Hepatic stellate cell (primary cell): ENCODE measurements at places on chromosomes 3 and 15.

GRCh38 chr15:91192285-91192684 lies 92.2 kb downstream of the SV2B start:
- DNase-seq, result no peak

GRCh38 chr3:127870156-127870555 lies 44.9 kb upstream of the KBTBD12 start:
- no peak for DNase-seq

DNA sequence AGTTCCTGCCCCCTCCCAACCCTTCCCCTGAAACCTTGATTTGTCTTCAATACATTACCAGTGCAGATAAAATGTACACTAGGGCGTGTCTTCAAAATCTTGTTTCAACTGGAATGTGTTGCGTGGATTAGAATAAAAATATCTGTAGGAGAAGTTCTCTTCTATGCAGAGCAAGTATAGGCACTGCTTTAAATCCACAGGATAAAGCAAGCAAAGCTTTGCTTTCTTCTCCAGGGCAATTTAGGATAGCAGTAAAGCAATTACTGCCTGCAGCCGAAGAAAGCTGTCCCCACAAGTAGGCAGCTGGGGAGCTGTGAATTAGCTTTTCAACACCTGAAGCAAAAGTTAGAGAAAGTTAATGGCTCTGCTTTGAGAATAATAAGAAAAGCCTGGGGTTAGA lies 329.7 kb upstream of the KCNMB2 start:
- DNase-seq, result no peak

GRCh38 chr15:39695793-39696192 lies 86.8 kb downstream of the FSIP1 start:
- no peak for DNase-seq

GRCh38 chr15:60905587-60905986 lies 323.5 kb downstream of the RORA start:
- no peak for DNase-seq

DNA sequence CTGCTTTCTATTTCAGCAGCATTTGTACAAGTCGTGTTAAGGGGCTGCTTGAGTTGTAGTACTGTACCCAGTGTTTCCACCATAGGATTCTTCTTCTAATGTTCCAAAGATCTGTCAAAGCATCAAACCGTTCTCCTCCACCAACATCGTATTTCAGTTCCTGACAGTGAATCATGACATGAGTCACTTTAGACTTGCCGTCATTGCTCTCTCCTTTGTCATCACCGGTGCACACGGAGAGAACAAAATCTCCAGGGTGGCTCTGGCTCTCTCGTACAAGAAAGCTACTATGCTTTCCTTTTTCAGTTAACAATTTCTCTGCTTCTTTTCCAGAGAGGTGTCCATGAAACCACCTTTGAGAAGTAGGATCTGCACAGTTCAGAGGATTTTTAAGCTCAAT lies 270.9 kb upstream of the CCDC54 start:
- peak; percentile 11 for DNase-seq

DNA sequence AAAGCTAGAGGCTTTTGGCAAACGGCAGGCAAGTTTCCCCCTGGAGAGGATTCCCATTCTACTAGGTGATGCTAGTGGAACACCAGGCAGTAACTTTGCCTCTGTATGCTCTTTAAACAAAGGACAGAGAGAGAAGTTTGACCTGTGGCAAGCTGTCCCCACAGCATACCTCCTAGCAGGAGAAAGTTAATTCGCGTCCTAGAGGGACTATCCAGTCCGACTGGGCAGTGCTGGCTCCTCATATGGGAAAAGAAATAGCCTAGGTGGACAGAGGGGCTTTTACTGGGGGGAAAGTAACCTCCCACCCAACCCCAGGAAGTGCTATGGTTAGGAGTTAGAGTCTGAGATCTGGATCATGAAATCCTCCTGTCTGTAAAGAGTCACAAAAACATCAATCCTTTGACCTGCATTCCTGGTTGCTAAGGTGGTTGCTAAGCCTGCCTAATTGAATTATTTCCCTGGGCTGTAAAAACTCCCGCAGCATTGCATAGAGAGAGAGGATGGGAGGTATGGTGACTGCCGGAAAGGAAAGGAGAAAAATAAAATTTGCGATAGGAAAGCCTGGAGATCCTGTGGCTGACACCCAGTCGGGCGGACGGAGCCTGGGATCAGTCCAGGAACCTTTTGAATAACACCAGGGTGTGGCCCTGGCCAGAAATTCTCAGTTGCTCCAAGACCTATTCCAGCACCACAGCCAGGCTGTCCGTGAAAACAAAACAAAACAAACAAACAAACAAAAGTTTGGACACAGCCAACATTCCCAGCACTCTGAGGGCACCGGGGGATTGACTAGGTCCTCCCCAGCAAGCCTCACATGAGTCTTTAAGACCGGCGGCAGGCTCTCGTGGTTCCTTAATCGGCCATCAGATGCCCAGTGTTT lies 67.7 kb upstream of the ATP11B start:
- no peak for DNase-seq

DNA sequence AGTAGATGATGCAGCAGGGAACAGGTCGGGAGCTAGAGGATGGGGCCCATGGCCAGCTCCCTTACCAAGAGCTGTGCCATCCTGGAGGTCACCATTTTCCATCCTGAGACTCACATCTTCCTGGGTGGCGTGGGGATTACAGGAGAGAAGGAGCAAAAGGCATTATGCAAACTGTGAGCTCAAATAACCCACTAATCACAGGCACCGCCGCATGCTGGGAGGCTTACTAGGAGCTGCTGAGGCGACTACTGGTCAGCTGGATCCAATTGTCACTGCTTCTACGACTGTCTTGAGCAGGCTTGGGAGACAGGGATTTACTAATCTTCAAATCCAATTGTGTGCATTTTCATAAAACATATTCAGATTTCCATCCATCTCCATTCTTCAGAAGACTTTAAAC lies 12.5 kb upstream of the KBTBD12 start:
- no peak for DNase-seq

DNA sequence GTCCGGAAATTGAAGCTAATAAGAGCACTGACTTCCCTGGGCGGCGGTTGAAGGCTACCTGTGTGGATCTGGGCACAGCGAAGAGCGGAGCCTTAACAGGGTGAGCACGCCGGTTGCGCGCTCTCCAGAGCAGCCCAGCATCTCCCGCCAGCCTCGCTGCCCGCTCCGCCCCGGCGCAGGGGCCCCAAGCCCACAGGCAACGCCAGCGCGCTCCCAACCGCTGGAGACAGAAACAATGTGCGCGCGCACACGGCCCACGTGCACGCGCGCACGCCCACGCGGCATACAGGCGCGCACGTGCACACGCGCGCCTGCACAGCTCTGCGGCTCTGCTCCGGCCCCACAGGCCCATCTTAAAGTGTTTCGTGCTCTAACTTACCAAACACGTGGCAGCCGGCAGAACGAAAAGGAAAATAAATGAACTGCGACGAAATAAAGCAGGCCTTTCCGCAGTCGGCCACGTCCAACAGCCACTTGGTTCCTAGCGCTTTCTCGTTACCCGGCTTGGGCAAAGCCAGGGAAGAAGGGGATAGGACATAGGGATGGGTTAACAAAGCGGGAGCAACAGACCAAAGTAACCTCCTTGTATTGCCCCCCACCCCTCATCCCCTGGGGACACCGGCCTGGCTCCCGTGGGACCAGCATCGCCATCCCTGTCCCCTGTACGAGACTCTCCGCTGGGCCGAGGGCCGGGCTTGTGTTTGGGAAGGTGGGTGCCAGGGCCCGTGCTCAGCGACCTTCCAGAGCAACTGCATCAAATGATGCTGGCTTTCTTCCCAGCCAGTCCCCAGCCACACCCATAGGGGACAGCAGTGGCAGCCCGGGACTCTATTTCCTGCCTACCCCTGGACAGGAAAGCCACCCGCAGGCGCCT lies 203.7 kb downstream of the ABHD5 start:
- peak; percentile 60 for DNase-seq

DNA sequence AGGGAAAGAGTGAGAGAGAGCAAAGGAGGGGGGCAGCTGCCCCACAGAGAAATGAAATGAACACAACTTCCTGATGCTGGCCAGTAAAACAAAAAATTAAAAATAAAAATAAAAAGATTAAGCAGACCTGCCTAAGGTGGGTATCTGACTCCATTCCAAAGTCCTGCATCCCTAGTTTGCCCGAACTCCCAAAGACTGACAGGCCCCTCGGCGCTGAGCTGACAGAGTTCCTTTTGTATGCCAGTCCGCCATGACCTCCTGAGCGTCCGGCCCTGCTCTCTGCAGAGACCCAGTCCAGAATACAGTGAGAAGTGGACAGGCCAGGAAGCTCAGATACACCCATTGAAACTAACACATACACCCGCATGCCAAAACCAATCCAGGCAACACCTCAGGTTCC lies 54.9 kb downstream of the CHDH start:
- DNase-seq, result no peak

DNA sequence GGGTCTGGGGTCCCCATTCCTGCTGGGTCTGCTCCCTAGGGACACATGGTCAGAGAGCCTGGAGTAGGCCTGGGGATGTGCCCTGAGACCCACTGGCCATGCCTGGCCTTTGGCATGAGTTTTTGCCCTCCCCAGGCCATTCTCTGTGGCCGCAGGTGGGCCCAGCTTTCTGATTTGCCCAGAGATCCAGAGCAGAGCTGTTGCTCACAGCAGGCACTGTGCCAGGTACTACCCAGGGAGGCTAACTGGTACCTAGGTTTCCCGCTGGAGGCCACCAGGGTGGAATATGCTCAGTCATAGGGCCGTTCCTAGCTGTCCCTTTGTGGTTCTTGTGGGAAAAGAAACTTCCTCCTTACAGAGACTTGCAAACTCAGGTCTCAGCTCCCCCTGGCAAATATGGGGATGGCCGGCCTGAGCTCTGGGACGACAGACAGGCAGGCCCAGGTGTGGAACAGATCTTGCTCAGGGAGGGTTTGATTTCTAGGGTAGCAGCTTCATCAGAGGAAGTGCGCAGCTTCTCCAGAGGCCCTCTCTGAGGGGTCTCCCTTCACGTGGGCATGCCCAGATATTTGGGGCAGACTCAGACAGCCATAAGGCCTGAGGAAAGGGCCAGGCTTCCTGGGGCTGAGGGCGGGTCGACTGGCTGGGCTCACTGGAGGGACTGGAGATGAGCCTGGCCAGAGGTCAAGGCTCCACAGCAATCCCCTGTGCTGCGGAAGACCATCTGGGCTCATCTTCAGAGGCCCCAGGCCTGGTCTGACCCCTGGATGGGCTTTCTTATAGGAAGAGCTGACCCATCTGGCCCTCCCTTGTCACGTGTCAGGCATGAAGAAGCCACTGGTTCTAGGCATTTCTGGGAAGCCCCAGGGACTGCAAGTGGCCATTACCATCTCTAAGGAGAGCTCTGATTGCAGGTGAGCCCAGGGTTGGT lies 28.0 kb downstream of the ACAA1 start:
- no peak for DNase-seq

- DNase-seq, result no peak
Measured at GRCh38 chr3:32880225-32880624, 62.4 kb downstream of the TRIM71 start.

GRCh38 chr3:15638193-15638890 lies 36.8 kb downstream of the BTD start:
- DNase-seq, result no peak

GRCh38 chr3:106839576-106840280 lies 537.5 kb upstream of the CCDC54 start:
- peak; percentile 18 for DNase-seq

DNA sequence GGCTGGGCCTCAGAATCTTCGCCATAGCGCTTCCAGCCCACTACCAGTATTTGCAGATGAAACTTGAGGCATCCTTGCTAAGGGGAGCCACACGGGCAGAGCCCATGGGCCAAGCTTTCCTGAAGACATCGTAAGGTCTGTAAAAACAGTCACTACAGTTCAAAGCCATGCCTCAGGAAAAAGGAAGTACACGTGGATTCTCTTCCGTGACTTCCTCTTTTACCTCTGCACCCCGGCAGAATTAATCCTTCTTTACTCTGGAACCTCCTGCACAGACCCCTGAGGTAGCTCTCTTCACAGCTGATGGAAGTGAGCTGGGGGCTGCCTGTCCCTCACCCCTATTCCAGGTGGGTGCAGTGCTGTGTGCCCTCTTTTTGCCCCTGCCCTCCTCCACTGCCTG lies 129.2 kb downstream of the CHDH start:
- DNase-seq, result no peak

- DNase-seq, result no peak
Measured at GRCh38 chr3:41346698-41347270, 147.5 kb downstream of the CTNNB1 start.
